Stimulated activated memory B cell treated with anti-CD40 and anti-IgM and Interleukin-4, amounts not matched to agents 10 μg/mL and 1 μg/mL and 100 μg/mL, for 72 hours (primary cell): ENCODE measurements at places on chromosomes 16 and 17.

GRCh38 chr17:17356931-17357270 is 53.7 kb downstream of the NT5M start:
- no peak for ATAC-seq

GRCh38 chr16:80994451-80994850 is 12.2 kb downstream of the CMC2 start:
- ATAC-seq = no peak

GRCh38 chr17:78818152-78818846 is 22.3 kb downstream of the USP36 start:
- ATAC-seq = no peak

DNA sequence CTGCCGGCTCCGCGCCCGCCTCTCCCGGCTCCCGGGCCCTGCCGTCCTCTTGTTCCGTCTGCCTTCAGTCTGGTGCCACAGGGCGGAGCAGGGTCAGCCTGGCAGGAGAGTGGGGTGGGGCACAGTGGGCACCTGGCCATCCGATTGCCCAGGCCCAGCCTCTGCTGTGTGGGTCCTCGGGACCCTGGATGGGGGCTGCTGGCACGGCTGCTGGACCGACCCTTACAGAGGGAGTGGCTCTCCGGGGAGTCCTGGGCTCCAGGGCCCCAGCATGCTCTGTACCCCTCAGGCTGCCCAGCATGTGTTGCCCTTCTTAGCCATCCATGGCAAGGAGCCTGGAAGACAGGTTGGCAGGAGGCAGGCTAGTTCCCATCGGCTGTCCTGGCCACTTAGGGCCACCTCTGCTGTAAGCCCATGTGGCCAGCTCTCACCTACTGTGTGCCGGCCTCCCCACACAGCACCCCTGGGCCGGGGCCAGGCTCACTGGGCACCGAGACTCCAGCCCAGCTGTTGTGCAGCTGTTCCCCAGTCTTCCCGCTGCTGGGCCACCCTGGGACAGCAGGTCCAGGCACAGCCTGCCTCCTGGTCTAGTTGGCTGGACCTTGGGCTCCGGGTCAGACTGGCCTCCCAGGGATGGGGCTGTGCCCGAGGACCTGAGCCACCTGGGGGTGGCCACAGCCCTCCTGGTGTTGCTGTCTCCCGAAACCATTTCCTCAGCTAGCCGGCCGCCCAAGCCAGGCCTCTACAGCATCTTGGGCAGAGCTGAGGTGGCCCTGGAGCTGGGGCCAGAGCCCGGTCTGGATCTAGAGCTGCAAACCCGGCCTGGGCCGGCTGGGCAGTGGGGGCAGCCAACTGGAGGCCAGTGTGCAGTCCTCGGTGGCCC is 24.9 kb downstream of the BAHCC1 start:
- ATAC-seq = no peak

DNA sequence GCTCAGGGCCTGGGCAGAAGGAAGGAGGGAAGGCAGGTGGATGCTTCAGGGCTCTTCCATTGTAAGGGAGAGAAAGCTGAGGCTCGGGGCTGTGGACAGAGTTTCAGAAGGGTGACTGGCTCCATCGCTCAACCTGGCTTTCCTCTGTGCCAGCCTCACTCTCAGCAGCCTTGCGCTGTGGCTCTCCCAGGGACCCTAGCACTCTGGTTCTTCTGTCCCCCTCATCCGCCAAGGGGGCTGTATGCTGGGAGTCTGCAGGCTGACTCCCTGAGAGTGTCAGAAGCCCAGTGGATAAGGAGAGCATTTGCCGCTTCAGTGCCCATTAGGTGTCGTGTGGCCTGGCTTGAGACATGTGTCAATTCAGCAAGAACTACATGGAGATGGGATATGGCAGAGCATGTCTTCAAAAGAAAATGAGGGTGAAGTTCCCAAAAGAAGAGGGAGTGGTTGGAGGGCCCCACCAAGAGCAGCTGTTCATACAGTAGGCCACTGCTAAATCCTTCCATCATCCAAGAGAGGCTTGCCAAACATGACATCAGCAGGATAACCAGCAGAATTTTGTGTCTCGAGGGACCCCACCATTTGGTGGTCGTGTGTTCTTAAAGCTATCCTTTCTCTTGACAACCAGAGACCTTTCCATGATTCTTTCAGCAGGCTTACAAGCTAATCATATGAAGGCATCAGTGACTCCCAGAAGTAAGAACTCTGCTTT is 148.2 kb downstream of the IRX5 start:
- no peak for ATAC-seq

GRCh38 chr16:66442502-66443268 is 15.6 kb downstream of the BEAN1 start:
- no peak for ATAC-seq
